HFFc6 (cell line): ENCODE measurements at places on chromosomes 7 and 10.

DNA sequence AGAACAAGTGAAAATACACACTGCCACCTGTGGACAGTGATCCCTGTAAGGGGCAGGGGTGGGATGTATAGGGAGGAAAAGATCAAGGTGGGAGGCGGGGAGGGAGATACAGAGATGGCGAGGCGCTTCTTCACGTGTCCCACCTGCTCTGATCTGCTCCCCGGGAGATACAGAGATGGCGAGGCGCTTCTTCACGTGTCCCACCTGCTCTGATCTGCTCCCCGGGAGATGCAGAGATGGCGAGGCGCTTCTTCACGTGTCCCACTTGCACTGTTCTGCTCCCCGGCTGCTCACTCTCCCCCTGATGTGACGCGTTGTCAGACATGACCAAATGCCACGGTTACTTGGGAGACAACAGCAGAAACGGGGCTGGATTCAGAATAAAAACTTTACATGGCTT lies 308.3 kb upstream of the SHH start:
- H3K36me3 ChIP-seq: peaks cover 15% of the 10 kb centered on the region
- peaks cover 2% of the 10 kb centered on the region for H3K27me3 ChIP-seq
- H3K4me3 ChIP-seq: no peak overlapping the region
- no peak for DNase-seq

DNA sequence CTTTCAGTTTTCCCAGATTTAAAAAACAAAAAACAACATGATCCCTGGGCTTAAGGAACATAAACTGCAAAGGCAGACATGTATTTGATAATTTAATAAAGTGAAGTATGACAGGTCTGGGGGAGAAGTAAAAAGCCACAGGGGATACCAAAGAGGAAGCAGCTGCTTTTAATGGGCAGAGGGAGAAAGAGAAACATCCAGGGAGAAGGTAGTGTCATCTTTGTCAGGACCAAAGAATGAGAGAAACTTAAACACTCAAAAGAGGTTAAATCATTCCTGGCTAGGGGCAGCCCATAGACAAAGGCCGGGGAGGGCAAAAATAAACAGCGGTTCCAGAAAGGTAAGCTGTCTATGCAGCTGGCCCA lies 94.5 kb downstream of the GRB10 start:
- H3K4me1 ChIP-seq: peaks cover 10% of the 10 kb centered on the region
- H3K27ac ChIP-seq: no peak overlapping the region
- H3K36me3 ChIP-seq: no peaks in the 10 kb centered on the region; the same call in 1 of the 2 replicates
- no peak for DNase-seq
- no peaks in the 10 kb centered on the region for H3K27me3 ChIP-seq
- H3K4me3 ChIP-seq: no peak overlapping the region

DNA sequence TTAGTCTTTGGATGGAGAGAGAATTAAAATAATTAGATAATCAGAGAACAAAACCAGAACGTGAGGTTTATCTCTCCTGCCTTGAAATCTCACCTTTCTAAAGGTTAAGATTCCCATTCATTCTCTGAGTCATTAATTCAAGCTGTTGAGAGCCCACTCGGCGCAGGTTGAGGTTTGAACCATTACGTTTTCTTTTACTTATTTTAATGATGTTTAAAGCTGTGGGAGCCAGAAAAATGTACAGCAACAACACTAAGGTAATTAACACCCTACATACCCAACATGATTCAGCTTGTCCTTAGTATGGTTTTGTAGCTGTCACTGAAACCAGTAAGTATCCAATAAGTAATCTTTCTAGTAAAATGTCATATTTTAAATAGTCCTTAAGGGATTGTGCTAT lies 153.0 kb upstream of the ANK3 start:
- no peak for DNase-seq
- no peak overlapping the region for H3K27ac ChIP-seq
- no peaks in the 10 kb centered on the region for H3K4me1 ChIP-seq
- H3K36me3 ChIP-seq: no peaks in the 10 kb centered on the region
- H3K27me3 ChIP-seq: peaks cover 2% of the 10 kb centered on the region; the same call in 1 of the 2 replicates
- H3K4me3 ChIP-seq: no peak overlapping the region

DNA sequence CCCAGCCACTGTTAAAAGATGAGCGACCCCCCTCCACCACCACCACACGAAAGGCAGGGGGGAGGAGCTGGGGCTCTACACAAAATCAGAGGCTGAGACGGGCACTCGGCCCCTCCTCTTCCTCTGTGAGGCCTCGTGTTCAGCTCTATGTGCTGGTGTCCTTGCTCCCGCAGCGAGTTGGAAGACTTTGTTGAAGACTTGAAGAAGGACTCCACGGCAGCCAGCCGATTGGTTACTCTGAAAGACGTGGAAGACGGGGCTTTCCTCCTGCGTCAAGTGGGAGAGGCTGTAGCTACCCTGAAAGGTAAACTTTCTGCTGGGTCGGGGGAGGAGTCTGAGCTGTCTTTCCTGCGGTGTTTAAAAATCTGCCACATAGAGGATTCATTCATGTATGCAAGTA lies 203.7 kb downstream of the ARHGAP21 start:
- H3K27ac ChIP-seq: no peak overlapping the region
- DNase-seq: no peak
- H3K36me3 ChIP-seq: no peaks in the 10 kb centered on the region
- H3K4me1 ChIP-seq: peaks cover 8% of the 10 kb centered on the region; the same call in 1 of the 2 replicates
- peaks cover 2% of the 10 kb centered on the region for H3K27me3 ChIP-seq
- no peak overlapping the region for H3K4me3 ChIP-seq

DNA sequence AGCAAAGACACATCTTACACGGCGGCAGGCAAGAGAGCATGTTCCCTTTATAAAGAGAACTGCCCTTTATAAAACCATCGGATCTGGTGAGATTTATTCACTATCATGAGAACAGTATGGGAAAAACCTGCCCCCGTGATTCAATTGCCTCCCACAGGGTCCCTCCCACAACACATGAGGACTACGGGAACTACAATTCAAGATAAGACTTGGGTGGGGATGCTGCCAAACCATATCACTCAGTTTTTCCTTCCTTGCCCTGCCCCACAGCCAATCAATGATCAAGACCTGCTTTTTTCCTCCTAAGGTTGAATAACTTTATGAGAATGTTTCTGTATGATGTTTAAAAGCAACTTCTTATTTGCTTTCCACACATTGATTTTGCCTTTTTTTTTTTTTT lies 3.1 kb upstream of the PTPRE start:
- H3K27ac ChIP-seq: no peak overlapping the region
- H3K4me1 ChIP-seq: no peaks in the 10 kb centered on the region
- no peak for DNase-seq
- no peaks in the 10 kb centered on the region for H3K36me3 ChIP-seq

DNA sequence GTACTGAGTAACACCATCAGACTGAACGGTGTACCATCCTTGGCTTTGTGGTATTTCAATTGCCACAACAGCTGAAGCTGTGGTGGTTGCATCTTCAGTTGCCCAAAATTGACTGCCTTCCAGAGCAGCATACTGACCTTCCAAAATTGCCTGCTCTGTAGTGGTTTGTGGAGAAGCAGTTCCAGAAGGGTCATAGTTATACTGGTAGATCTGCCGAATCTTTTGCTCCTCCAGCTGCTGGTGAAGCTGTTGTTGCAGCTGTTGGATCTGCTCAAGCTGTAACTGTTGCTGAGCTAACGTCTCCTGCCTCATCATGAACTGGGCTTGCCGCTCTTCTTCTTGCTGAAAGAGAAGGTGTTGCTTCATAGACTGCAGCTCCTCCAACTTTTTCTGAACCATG lies 212.2 kb downstream of the PCLO start:
- no peak overlapping the region for H3K27ac ChIP-seq
- no peak for DNase-seq
- H3K27me3 ChIP-seq: 0 out of 2 replicates have a peak, but pooled peaks cover 2% of the 10 kb centered on the region
- no peaks in the 10 kb centered on the region for H3K36me3 ChIP-seq

GRCh38 chr7:142584765-142585164 lies 164.5 kb upstream of the PRSS1 start:
- no peak overlapping the region for H3K4me3 ChIP-seq
- no peaks in the 10 kb centered on the region; the same call in 1 of the 2 replicates for H3K27me3 ChIP-seq
- DNase-seq: peak; percentile 54
- no peaks in the 10 kb centered on the region for H3K36me3 ChIP-seq
- peaks cover 66% of the 10 kb centered on the region for H3K4me1 ChIP-seq

- peak; percentile 55 for DNase-seq
- H3K36me3 ChIP-seq: peaks cover 1% of the 10 kb centered on the region; the same call in 1 of the 2 replicates
- H3K4me1 ChIP-seq: peaks cover 95% of the 10 kb centered on the region
- peak overlapping the region; percentile 72 for H3K4me3 ChIP-seq
These were observed 135.8 kb downstream of the KCNMA1 start for GRCh38 chr10:77501846-77502261.

DNA sequence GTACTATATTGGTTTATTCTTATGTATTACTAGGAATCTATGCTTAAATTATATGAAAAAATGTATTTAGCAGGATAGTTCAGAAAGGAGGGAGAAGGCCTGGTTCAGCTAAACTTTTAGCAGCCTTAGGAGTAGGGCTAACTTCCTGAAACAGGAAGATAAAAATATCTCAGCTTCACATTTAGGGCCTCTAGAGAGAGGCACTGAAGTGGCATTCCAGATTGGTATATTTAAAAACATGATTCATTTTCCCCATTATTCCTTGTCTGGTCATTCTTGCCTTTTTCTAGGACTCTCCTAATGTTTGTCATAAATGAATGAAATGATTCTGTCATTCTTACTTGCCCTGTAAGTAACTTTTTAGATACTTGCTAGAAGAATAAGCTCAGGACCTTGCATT lies 63.0 kb upstream of the CYP26C1 start:
- peaks cover 16% of the 10 kb centered on the region for H3K4me1 ChIP-seq
- no peak overlapping the region for H3K4me3 ChIP-seq
- H3K36me3 ChIP-seq: no peaks in the 10 kb centered on the region

DNA sequence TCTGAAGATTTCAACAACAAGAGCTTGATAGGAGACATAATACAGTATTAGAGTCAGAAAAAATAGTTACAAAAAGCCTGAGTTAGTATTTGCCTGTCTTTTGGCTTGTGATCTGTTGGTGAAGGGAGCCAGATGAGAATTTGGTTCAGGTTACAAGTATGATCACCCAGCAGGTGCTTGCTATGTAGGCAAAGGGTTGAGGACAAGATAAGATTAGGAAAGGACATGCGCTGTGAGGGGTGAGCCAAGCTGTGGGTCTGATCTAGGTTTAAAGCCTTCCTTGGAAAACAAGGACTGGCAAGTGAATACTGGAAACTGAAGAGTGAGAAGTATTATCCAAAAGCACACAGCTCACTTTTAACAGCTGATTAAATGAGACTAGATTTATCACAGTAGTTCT lies 28.7 kb upstream of the CD36 start:
- H3K36me3 ChIP-seq: peaks cover 4% of the 10 kb centered on the region
- no peak overlapping the region for H3K4me3 ChIP-seq
- no peak overlapping the region for H3K27ac ChIP-seq
- peaks cover 38% of the 10 kb centered on the region for H3K4me1 ChIP-seq
- DNase-seq: no peak

- no peaks in the 10 kb centered on the region for H3K4me1 ChIP-seq
- H3K27me3 ChIP-seq: no peaks in the 10 kb centered on the region
- H3K36me3 ChIP-seq: no peaks in the 10 kb centered on the region
- DNase-seq: no peak
These were observed 62.4 kb downstream of the ITGB8 start for GRCh38 chr7:20393021-20393610.

- peaks cover 2% of the 10 kb centered on the region for H3K27me3 ChIP-seq
- H3K36me3 ChIP-seq: peaks cover 32% of the 10 kb centered on the region
- peak overlapping the region; percentile 20; the same call in 1 of the 2 replicates for H3K27ac ChIP-seq
- H3K4me1 ChIP-seq: peaks cover 82% of the 10 kb centered on the region
These were observed 59.9 kb downstream of the EGFR start for GRCh38 chr7:55078465-55079372.

- peak overlapping the region; percentile 98 for H3K27ac ChIP-seq
- peaks cover 21% of the 10 kb centered on the region for H3K27me3 ChIP-seq
- H3K36me3 ChIP-seq: peaks cover 21% of the 10 kb centered on the region
- H3K4me3 ChIP-seq: peak overlapping the region; percentile 81
These were observed 80.5 kb upstream of the PPIF start for GRCh38 chr10:79266543-79267312.

GRCh38 chr7:8284606-8285005 lies 22.6 kb upstream of the ICA1 start:
- H3K36me3 ChIP-seq: no peaks in the 10 kb centered on the region
- DNase-seq: no peak
- H3K27ac ChIP-seq: no peak overlapping the region
- H3K4me3 ChIP-seq: no peak overlapping the region

- no peak for DNase-seq
These were observed 63.4 kb downstream of the OSBPL3 start for GRCh38 chr7:24916463-24917040.

- peaks cover 4% of the 10 kb centered on the region for H3K36me3 ChIP-seq
- H3K27ac ChIP-seq: no peak overlapping the region
- DNase-seq: no peak
- peaks cover 18% of the 10 kb centered on the region for H3K4me1 ChIP-seq
These were observed 39.6 kb downstream of the PPIF start for GRCh38 chr10:79386637-79387465.

DNA sequence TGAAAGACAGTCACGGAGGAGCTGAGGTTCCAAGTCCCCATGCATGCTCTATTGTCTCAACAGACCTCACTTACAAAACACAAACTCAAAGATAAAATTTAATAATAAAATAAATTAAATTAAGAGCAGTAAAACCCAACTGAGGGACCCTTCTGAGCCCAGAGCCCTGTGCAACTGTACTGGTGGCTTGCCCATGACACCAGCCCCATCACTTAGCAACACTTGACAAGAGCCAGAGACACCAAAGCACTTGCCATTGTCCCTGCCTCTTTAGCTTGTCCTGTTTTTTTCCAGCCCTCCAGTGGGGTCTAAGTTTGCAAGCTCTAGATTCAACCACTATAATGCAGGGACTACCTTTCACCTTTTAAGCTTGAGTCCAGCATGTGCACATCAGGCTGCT lies 117.9 kb downstream of the JCAD start:
- H3K27ac ChIP-seq: no peak overlapping the region
- H3K36me3 ChIP-seq: no peaks in the 10 kb centered on the region
- peaks cover 34% of the 10 kb centered on the region for H3K27me3 ChIP-seq
- no peak for DNase-seq
- H3K4me1 ChIP-seq: no peaks in the 10 kb centered on the region
- H3K4me3 ChIP-seq: no peak overlapping the region

GRCh38 chr7:143493751-143494150 lies 16.1 kb downstream of the TAS2R41 start:
- H3K4me1 ChIP-seq: peaks cover 62% of the 10 kb centered on the region
- H3K36me3 ChIP-seq: no peaks in the 10 kb centered on the region
- no peaks in the 10 kb centered on the region; the same call in 1 of the 2 replicates for H3K27me3 ChIP-seq
- H3K27ac ChIP-seq: peak overlapping the region; percentile 85
- DNase-seq: no peak

DNA sequence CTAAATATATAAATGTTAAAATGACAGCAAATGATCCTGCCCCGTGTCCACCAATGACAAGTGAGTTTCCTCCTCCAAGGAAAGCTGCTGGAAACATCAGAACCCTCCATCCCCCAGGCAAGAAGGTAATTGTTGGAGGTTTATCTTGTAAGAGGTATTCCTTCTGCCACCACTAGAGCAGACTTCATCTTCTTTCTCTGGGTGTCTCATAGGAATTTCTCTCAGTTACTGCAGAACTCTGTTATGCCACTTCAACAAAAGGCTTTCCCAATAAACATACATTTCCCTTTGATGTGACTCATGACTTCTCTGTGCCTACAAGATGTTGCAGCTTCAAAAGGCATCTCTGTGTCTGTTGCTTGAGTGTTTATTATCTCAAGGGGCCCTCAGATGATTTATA lies 279.1 kb downstream of the BMPER start:
- H3K36me3 ChIP-seq: no peaks in the 10 kb centered on the region
- DNase-seq: peak; percentile 65
- peaks cover 23% of the 10 kb centered on the region for H3K4me1 ChIP-seq
- peaks cover 2% of the 10 kb centered on the region for H3K27me3 ChIP-seq
- no peak overlapping the region for H3K4me3 ChIP-seq
- H3K27ac ChIP-seq: no peak overlapping the region
